ENCODE measurements at places on chromosomes 12 and 14. TPM values are rescaled to one million over a fixed set of nuclear protein-coding genes. Genes with fewer than 3 reads are reported as not detected.

DNA sequence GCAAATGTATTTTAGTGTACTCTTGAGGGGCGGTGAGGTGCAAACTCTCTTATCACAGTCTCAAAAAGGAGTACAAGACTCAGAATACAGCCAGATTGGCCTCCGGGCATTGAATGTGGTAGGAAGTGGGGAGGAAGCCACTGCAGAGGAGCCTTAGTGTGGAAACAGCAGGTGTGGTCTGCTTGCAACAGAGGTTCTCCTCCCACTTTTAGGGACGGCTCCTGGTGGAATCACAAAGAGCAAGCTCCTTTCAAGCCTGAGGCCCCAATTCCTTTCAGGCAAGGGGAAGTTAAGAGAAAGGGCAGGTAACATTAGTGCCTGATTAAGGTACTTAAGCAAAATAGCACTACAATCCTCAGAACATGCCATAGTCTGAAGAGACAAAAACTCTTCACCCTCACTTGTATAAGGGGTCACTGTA is 23.7 kb upstream of the SLC2A3 start:
- no peaks in the 10 kb centered on the region for H3K36me3 ChIP-seq
- peaks cover 29% of the 10 kb centered on the region for H3K4me1 ChIP-seq
- peak overlapping the region; percentile 87 for H3K27ac ChIP-seq
- DNase-seq: peak; percentile 38
- H3K4me3 ChIP-seq: peak overlapping the region; percentile 79

DNA sequence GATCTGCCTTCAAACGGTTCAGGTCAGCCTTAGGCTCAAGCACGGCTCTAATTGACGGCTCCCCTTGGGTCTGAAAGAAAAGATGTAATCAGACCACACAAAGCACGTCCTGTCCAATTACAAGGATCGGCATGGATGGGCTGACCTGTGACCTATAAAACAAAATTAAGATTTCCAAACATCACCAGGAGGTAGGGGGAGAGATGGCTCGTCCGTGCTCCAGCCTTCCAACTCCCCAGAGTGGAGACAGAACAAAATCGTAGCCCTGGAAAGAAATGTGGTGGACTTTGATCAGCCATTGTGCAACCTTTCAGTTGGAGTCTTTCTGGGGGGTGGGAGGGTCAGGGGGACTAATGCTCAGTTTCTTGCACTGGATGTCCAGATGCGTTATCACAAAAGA is 226.6 kb upstream of the DIO3 start:
- H3K27me3 ChIP-seq: no peaks in the 10 kb centered on the region
- H3K4me1 ChIP-seq: no peaks in the 10 kb centered on the region
- no peak overlapping the region for H3K27ac ChIP-seq
- no peak for DNase-seq
- H3K36me3 ChIP-seq: no peaks in the 10 kb centered on the region
- H3K4me3 ChIP-seq: no peak overlapping the region

- peak; percentile 79 for DNase-seq
- peak overlapping the region; percentile 50 for H3K4me3 ChIP-seq
- H3K36me3 ChIP-seq: no peaks in the 10 kb centered on the region
- no peaks in the 10 kb centered on the region for H3K27me3 ChIP-seq
- H3K4me1 ChIP-seq: peaks cover 28% of the 10 kb centered on the region
- H3K27ac ChIP-seq: peak overlapping the region; percentile 73
These were observed 39.5 kb downstream of the BEGAIN start for GRCh38 chr14:100547633-100548294.

DNA sequence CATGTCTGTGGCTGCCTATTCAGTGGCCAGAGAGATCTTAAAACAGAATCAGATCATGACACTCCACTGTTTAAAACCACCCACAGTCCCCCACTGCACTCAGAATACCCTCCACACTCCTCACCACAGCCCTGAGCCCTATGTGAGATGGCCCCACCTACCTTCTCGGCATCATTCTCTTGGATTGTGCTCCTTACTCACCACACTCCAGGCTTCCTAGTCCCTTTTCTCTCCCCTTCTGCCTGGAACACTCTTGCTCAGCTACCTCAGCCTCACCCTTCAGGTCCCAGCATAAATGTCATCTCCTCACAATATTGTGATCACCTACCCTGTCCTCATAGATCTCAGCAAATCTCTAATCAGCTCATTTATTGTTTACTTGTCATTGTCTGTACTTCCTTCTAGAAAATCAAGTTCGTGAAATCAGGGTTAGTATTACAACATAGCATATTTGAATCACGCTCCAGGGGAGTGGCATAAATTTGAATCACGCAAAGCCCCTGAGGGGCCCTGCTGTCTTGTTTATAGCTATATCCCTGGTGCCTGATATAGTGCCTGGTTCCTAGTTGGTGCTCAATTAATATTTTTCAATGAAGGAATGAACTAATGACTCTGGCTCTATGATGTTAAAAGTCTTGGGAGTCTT is 42.8 kb downstream of the SLC35F4 start:
- no peak overlapping the region for H3K4me3 ChIP-seq
- H3K27ac ChIP-seq: no peak overlapping the region
- H3K36me3 ChIP-seq: no peaks in the 10 kb centered on the region
- H3K27me3 ChIP-seq: no peaks in the 10 kb centered on the region
- no peaks in the 10 kb centered on the region for H3K4me1 ChIP-seq
- no peak for DNase-seq

GRCh38 chr14:63014621-63015020 is 30.6 kb downstream of the KCNH5 start:
- no peaks in the 10 kb centered on the region for H3K4me1 ChIP-seq
- no peak overlapping the region for H3K27ac ChIP-seq
- no peak for DNase-seq
- H3K36me3 ChIP-seq: no peaks in the 10 kb centered on the region

DNA sequence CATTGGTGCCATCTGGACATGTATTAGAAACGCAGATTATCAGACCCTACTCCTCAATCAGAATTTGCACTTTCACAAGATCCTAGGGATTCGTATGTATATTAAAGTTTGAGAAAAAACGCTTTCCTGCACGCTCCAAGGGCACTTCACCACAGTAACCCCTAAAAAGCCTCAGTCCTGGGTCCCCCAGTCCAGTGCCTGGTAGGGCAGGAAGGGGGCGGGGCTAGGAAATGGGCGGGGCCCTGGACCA is 369 bp downstream of the DEPDC4 start:
- no peaks in the 10 kb centered on the region for H3K36me3 ChIP-seq
- peaks cover 19% of the 10 kb centered on the region for H3K4me1 ChIP-seq
- peak overlapping the region; percentile 96 for H3K27ac ChIP-seq
- DNase-seq: no peak

- peaks cover 1% of the 10 kb centered on the region for H3K4me1 ChIP-seq
- no peak for DNase-seq
- H3K4me3 ChIP-seq: no peak overlapping the region
These were observed 16.8 kb downstream of the GNS start for GRCh38 chr12:64742416-64742815.

DNA sequence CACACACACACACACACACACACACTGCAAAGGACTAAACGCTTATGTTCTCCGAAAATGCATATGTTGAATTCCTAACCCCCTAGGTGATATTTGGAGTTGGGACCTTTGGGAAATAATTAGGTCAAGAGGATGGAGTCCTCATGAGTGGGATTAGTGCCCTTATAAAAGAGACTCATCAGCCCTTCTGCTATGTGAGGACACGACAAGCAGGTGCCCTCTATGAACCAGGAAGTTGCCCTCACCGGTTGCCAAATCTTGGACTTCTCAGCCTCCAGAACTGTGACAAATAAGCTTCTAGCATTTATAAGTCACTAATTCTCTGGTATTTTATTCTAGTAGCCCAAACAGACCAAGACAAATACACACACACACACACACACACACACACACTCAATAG is 20.7 kb upstream of the TCP11L2 start:
- H3K27me3 ChIP-seq: no peaks in the 10 kb centered on the region
- no peak for DNase-seq
- no peak overlapping the region for H3K4me3 ChIP-seq

GRCh38 chr14:24335461-24336171 is 745 bp upstream of the ADCY4 start:
- no peak for DNase-seq
- no peak overlapping the region for H3K4me3 ChIP-seq
- H3K4me1 ChIP-seq: peaks cover 48% of the 10 kb centered on the region
- no peak overlapping the region for H3K27ac ChIP-seq
- H3K36me3 ChIP-seq: no peaks in the 10 kb centered on the region
- H3K27me3 ChIP-seq: peaks cover 7% of the 10 kb centered on the region

GRCh38 chr12:112823582-112824149 is 32.1 kb downstream of the RPH3A start:
- no peak for DNase-seq
- H3K4me1 ChIP-seq: no peaks in the 10 kb centered on the region
- no peak overlapping the region for H3K4me3 ChIP-seq
- H3K27ac ChIP-seq: no peak overlapping the region

DNA sequence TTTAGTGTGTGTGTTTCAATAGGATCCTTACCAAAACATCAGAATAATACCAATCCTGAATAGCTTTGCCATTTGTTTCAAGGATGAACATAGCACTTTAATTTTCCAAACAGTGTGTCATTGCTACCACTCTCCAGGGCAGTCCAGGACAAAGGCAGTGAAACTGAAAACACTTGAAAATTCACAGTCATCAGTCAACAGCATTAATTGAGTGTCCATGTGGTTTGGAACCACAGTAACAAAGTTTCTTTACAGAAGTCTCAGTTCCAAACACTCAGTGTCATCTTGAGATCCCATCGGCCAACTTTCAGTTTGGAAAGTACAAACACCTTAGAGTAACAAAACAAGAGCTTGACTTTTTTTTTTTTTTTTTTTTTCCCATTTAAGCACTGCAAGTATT is 228.4 kb upstream of the SOX5 start:
- no peaks in the 10 kb centered on the region for H3K27me3 ChIP-seq
- H3K36me3 ChIP-seq: no peaks in the 10 kb centered on the region
- H3K4me1 ChIP-seq: no peaks in the 10 kb centered on the region
- DNase-seq: no peak

The RTL1 gene
- total RNA-seq: not detected

GRCh38 chr14:85564841-85565527 is 35.0 kb downstream of the FLRT2 start:
- H3K27ac ChIP-seq: no peak overlapping the region
- no peaks in the 10 kb centered on the region for H3K36me3 ChIP-seq
- no peak overlapping the region for H3K4me3 ChIP-seq
- H3K27me3 ChIP-seq: no peaks in the 10 kb centered on the region
- DNase-seq: no peak
- H3K4me1 ChIP-seq: no peaks in the 10 kb centered on the region

The TC2N gene
- 188 TPM for total RNA-seq

Data from naive thymus-derived CD4-positive, alpha-beta T cell (primary cell).